ENCODE measurements at places on chromosomes 13 and 19. TPM values are rescaled to one million over a fixed set of nuclear protein-coding genes. Genes with fewer than 3 reads are reported as not detected.

GRCh38 chr19:13015361-13016223 lies 20.3 kb downstream of the NFIX start:
- H3K4me3 ChIP-seq = no peak overlapping the region
- no peaks in the 10 kb centered on the region for H3K36me3 ChIP-seq
- peaks cover 16% of the 10 kb centered on the region for H3K4me1 ChIP-seq
- H3K27ac ChIP-seq = no peak overlapping the region
- peak; percentile 32 for DNase-seq

The CYP4F11 gene
- 0.13 TPM for total RNA-seq

DNA sequence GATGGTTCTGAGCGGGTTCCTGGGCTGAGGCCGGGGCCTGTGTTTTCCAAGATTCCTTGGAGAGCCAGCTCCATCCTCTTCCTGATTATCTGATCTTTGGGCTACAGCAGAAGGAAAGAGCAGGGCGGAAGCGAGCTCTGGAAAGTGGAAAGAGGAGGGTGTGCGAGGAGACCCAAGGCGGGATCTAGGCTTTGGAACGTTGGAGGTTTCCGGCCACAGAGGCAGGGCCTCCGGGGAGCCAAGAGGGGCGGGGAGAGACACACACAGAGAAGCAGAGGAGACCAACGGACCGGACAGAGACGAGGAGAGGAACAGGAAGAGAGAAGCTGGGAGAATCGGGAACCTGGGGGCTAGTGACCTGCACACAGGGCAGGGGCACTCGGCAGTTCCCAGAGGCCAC lies at the start of gene CLEC11A:
CLEC11A (plus strand) TSS at position 296 of the 400 bp plus-strand sequence. CDS start 162 bp downstream, outside the sequence.
- peaks cover 13% of the 10 kb centered on the region for H3K4me1 ChIP-seq
- DNase-seq = no peak
- no peaks in the 10 kb centered on the region for H3K27me3 ChIP-seq
- H3K4me3 ChIP-seq = no peak within 1 kb of the TSS
- no peak within 1 kb of the TSS for H3K27ac ChIP-seq

- no peaks in the 10 kb centered on the region for H3K27me3 ChIP-seq
- H3K27ac ChIP-seq = no peak overlapping the region
- H3K4me3 ChIP-seq = no peak overlapping the region
- DNase-seq = no peak
- H3K36me3 ChIP-seq = no peaks in the 10 kb centered on the region
- no peaks in the 10 kb centered on the region for H3K4me1 ChIP-seq
These were observed 374.0 kb downstream of the IRS2 start for GRCh38 chr13:109412283-109412901.

DNA sequence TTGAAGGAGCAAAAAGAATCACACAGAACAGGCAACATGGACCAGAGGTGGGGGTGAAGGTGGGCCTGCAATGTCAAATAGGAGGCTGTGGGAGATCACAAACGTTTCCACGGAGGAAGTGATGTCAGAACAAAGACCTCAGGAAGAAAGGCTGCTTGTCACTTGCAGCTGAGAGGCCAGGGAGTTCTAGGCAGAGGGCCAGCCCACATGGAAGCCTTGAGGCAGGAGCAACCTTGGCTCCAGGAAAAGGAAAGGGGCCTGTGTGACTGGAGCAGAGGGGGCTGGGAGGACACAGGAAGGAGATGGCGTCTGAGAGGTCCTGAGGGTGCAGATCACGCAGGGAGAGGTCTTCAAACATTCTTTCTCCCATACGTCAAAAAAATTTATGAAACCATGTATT lies 16.3 kb downstream of the ZNF160 start:
- H3K4me3 ChIP-seq = no peak overlapping the region
- peaks cover 38% of the 10 kb centered on the region for H3K36me3 ChIP-seq
- no peaks in the 10 kb centered on the region for H3K27me3 ChIP-seq
- no peak for DNase-seq

The ZNF793 gene
- 2.3 TPM for total RNA-seq

The HIF3A gene
- 4.8 TPM for total RNA-seq

GRCh38 chr13:44249431-44249836 lies 124.2 kb upstream of the SERP2 start:
- no peak overlapping the region for H3K27ac ChIP-seq
- no peaks in the 10 kb centered on the region for H3K36me3 ChIP-seq
- H3K4me3 ChIP-seq = no peak overlapping the region
- no peaks in the 10 kb centered on the region for H3K4me1 ChIP-seq

DNA sequence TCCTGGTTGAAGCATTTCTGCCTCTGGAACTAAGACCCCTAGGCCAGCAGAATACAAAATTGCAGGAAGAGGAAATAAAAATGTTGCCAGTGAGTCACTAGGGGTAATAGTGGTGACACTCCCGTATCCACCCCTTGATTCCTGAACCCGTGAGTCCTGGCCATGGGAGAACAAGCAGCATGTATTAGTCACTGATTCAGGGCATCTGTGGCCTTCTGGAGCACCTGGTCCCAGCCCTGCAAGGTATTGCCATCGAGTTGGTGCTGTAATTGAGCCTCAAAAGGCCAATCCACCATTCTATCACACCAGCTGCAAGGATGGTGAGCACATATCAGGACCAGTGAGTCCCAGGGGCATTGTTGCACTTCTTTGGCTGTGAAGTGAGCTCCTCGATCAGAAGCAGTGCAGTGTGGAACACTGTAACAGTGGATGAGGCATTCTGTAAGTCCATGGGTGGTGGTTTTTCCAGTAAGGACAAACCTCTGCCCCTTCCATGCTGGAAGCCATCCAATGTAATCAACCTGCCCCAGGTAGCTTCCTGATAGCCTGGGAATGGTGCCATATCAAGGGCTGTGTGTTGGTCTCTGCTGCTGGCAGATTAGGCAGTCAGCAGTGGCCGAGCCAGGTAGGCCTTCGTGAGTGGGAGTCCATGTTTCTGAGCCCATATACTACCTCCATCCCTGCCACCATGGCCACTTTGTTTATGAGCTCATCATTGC lies 39.6 kb downstream of the C1QTNF9 start:
- H3K27me3 ChIP-seq = no peaks in the 10 kb centered on the region
- no peaks in the 10 kb centered on the region for H3K36me3 ChIP-seq
- H3K27ac ChIP-seq = no peak overlapping the region

- H3K36me3 ChIP-seq = peaks cover 10% of the 10 kb centered on the region
- H3K27me3 ChIP-seq = no peaks in the 10 kb centered on the region
- H3K4me3 ChIP-seq = no peak overlapping the region
- peaks cover 13% of the 10 kb centered on the region for H3K4me1 ChIP-seq
- no peak overlapping the region for H3K27ac ChIP-seq
These were observed 42.7 kb downstream of the GATAD2A start for GRCh38 chr19:19448238-19448544.

The GJB6 gene
- not detected for total RNA-seq

DNA sequence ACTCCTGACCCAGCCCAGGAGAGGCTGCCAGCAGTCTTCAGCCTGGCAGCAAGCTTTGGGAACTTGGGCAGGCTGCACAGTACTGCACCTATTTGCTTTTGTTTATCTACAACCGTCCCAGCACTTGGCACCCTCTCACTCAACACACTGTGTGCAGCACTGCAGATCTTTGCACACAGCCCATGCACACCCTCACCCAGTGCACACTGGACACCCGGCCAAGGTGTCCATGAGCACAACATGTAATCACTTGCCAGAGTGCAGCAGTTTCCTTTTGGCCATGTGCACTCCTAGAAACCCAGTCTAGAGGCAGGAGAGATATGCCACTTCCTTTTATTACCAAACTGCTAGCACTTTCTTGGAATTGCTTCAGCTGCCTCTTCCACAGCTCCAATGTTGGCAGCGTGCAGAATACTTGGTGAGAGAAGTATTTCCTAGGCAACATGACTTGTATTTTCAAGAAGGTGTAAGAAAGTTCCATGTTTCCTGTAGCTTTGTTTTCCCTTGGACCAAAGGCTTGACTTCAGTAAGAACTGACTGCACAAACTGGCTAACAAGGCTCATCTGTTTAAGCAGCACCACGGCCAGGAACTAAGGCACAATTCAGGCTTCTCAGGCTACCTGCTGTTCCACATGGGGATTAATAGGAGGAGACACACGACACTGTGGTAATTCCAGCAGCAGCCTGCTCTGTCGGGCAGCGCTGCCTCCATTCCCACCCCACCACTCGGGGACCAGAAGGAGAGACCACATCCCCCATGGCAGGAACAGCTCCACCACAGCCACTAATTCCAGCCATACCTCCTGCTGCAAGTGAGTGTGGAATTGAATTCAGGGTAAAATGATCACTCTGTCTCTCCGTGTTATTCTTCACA lies 15.3 kb downstream of the ATP7B start:
- H3K27ac ChIP-seq = no peak overlapping the region
- H3K27me3 ChIP-seq = no peaks in the 10 kb centered on the region
- no peak overlapping the region for H3K4me3 ChIP-seq
- DNase-seq = no peak
- H3K36me3 ChIP-seq = no peaks in the 10 kb centered on the region

DNA sequence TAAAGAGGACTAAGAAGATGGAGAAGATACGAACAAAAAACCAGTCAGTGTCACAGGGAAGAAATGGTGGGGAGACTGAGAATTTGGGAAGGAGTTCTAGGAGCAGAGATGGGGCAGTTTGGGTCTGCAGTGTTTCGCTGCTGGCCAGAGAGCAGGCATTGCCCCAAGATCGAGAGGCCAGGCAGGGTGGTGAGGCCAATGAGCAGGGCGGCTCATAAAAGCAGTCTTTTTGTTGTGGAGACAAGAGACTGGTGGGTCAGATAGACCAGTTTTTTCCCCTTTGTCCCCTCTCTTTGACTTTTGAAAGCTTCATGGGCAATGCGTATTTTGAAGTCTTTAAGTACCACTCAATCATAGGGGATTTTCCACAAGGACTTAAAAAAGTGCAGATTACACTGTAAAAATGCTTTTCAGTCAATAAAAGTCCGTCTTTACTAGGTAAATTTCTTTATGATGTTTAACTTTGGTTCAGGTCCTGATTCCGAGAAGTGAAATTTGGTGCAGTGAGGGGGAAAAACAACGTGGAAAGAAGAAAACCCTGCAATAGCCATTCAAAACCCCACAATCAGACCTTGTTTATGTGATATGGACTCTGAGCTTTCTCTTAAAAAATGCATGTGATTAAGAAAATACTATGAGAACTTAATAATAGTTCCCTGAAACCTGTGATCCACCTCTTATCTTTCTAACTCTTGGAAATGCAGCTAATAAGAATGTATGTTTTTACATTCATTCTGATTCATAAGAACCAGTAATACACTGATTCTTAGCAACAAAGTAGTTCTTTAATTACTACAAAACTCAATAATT lies 338.9 kb downstream of the KLF5 start:
- H3K4me3 ChIP-seq = no peak overlapping the region
- H3K36me3 ChIP-seq = no peaks in the 10 kb centered on the region
- no peaks in the 10 kb centered on the region for H3K27me3 ChIP-seq
